ENCODE measurements at places on chromosomes 16 and 17.
A peak's percentile ranks its signal among the peaks of the same experiment; 100 is the strongest.

DNA sequence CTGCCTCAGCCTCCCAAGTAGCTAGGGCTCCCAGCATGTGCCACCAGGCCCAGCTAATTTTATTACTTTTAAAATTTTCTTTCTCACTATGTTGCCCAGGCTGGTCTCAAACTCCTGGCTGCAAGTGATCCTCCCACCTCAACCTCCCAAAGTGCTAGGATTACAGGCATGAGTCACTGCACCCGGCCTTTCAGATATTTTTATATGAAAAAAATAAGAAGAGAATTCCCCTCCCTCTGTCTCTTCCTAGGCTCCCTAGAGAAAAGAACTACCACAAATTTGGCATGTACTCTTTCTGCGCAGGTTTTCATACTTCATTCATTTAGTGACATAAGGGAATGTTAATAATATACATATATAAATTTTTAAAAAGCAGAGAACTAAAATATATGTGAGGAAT lies 21.7 kb upstream of the SMURF2 start:
- no peak for DNase-seq

GRCh38 chr16:15779664-15780351 lies 77.0 kb downstream of the MYH11 start:
- DNase-seq: no peak

GRCh38 chr17:36602924-36603384 lies 1.6 kb downstream of the MRM1 start:
- DNase-seq: peak; percentile 74

- no peak for DNase-seq
These were observed 45.9 kb upstream of the B4GALNT2 start for GRCh38 chr17:49086649-49087048.

DNA sequence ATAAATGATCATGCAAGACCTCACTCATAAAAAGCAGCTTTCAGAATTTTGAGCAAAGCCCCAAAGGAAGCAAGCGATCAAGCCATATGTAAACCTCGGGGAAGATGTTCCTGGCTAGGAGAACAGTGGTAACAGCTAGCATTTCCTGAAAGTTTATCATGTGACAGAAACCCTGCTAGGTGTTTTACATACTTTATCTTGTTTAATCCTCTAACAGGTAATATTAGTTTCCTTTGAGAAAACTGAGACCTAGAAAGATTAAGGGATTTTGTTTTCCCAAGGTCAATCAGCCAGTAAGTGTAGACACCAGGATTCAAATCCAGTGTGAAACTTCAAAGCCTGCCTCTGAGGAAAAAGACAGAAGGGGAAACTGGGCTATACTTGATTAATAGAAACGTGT lies 362.4 kb upstream of the MAF start:
- no peak for DNase-seq

Data from GM10248 (cell line).